ENCODE measurements at places on chromosomes 7 and 10.

GRCh38 chr10:96082153-96082552, 38.8 kb downstream of the CCNJ start:
- DNase-seq, result no peak

DNA sequence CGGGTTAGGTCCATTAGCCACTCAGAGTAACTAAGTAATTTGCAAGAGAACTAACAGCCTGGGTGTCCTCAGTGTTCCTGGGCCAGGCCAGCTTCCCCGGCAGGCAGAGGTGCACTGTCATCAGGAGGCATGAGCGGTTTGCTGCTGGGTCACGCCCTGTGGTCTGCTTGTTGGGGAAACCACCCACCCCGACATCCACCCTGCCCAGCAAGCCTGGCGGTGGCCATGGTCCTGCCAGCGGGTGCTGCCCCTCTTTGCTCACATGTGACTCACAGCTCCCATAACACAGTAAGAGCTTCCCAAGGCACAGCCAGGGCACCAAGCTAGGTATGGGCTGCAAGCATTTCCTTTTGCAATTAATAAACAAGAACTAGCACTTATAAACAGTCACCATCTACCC, 75.9 kb downstream of the RGS10 start:
- DNase-seq, result no peak

- DNase-seq, result no peak
Observed at GRCh38 chr7:49776994-49777393, 3.6 kb downstream of the VWC2 start.

DNA sequence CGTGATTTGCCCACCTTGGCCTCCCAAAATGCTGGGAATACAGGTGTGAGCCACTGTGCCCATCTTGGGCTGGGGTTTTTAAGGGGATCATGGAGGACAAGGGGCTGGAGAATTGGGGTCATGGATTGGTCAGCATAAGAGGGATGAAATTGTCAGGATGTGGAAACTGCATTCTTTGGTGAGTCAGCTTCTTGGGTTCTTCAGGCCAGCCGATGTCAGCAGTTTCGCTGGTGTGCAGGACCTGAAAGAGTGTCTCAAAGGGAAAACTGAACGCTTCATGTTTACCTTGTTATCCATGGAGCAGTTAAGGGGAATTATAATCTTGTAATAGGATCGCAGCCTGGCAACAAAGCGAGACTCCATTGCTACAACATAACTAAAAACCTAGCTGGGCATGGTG, 13.0 kb downstream of the GALNT17 start:
- DNase-seq, result no peak

DNA sequence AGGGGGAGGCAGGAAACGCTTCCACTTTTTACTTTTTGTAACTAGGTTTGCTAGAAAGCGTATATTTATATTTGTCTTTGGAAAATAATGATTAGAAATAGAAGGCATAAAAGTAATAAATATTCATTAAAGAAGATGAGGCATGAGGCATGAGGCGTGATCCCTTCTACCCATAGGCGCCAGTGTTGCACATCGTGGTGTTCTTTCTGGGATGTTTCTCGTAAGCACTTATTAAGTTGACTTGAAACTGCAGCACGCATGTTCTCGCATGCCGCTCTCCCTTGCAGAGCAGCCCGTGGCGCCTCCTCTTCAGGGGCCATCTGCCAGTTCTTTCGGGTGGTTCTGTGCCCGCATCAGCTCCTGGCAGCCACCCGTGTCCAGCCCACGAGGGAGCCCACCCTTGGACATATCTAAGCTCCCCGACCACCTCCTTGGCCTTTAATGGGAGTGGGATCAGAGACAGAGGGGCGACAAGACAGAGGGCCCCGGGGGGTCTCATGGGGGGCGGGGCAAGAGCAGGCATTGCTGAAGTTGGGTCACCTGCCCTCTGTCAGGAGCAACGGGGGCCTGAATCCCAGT, 28.5 kb upstream of the CSGALNACT2 start:
- no peak for DNase-seq

DNA sequence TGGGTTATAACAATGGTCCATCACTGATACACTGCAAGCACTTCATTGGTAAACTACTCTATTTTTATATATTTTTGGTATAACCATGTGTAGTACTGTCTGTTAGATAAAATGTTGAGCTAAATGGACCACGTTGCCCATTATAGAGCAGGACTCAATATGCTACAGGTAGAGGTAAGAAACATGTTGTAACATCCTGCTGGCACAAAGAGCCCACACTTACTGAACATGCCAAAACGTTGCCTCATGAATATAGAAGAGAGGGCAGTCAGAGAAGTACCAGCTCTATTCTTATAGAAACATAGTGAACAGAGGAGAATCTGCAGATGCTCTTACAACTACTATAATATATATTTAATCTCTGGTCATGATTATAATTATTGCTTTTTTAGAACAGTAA, 18.4 kb upstream of the MET start:
- DNase-seq, result no peak

DNA sequence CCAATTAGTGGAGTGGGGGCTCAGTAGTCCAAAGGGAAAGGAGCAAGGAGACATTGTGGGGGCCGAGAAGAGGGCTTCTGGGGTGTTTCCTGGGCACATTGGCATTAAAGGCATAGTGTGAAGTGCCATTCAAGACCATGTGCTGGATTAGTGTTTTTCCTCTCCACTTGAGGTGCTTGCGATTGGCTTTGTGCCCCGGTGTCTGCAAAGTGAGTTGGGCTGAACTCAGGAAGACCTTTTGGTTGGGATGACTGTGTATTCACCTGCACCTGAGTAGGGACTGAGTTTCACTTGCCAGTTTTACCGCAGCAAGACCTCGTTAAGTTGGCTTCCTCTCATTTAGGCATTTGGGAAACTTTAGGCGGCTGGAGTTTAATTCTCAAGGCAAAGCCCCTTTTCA, 73.0 kb downstream of the TCF7L2 start:
- no peak for DNase-seq

Data from GM12864 (cell line).